Upper lobe of right lung (tissue), 1 donor: ENCODE measurements at places on chromosomes 11 and 22. TPM values are rescaled to one million over a fixed set of nuclear protein-coding genes. Genes with fewer than 3 reads are reported as not detected.

The NRXN2 gene
- 0.72 TPM for total RNA-seq

The PATE4 gene
- not detected for total RNA-seq

The TEX54 gene
- not detected for total RNA-seq

The KCNK4 gene
- total RNA-seq: not detected

The DGCR6 gene
- 3.1 TPM for total RNA-seq

The MRGPRE gene
- not detected for total RNA-seq

GRCh38 chr11:71977743-71978418 is 20.8 kb upstream of the IL18BP start:
- no peak overlapping the region for H3K4me3 ChIP-seq
- no peaks in the 10 kb centered on the region for H3K4me1 ChIP-seq
- H3K27ac ChIP-seq: no peak overlapping the region
- H3K27me3 ChIP-seq: no peaks in the 10 kb centered on the region
- DNase-seq: no peak

DNA sequence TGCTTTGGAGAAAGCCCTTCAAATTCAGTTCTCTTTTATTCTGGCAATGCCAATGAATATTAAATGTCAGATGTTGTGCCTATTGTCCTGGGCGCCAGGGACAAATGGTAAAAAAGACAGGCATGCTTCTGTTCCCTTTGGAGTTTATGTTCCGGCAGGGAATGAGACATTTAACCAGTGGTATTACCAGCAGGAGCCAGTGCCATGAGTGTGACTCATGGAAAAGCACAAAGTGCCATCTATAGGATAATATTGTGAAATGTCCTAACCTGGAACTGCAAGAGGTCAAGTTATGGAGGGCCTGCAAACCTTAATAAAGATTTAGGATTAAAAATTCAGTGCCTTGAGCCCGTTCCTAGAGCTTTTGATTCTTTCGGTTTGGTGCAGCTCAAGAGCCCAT is 39.5 kb downstream of the REXO2 start:
- H3K4me1 ChIP-seq: no peaks in the 10 kb centered on the region
- H3K27me3 ChIP-seq: no peaks in the 10 kb centered on the region
- H3K27ac ChIP-seq: no peak overlapping the region
- no peak overlapping the region for H3K4me3 ChIP-seq
- DNase-seq: no peak
- no peaks in the 10 kb centered on the region for H3K36me3 ChIP-seq

- H3K27me3 ChIP-seq: no peaks in the 10 kb centered on the region
- no peaks in the 10 kb centered on the region for H3K36me3 ChIP-seq
- DNase-seq: no peak
- no peak overlapping the region for H3K4me3 ChIP-seq
- no peaks in the 10 kb centered on the region for H3K4me1 ChIP-seq
Observed at GRCh38 chr11:66700742-66701141, 23.1 kb upstream of the RBM4B start.

- H3K27ac ChIP-seq: no peak overlapping the region
- no peaks in the 10 kb centered on the region for H3K4me1 ChIP-seq
- peaks cover 6% of the 10 kb centered on the region for H3K36me3 ChIP-seq
Observed at GRCh38 chr11:4066910-4067309, 27.7 kb upstream of the RRM1 start.

GRCh38 chr11:10385696-10386095 is 69.4 kb upstream of the AMPD3 start:
- peak overlapping the region; percentile 77 for H3K27ac ChIP-seq
- no peaks in the 10 kb centered on the region for H3K36me3 ChIP-seq
- H3K4me3 ChIP-seq: no peak overlapping the region
- H3K4me1 ChIP-seq: peaks cover 11% of the 10 kb centered on the region
- H3K27me3 ChIP-seq: no peaks in the 10 kb centered on the region
- no peak for DNase-seq

GRCh38 chr11:541433-541885 is 4.1 kb downstream of the LRRC56 start:
- no peaks in the 10 kb centered on the region for H3K36me3 ChIP-seq
- no peaks in the 10 kb centered on the region for H3K27me3 ChIP-seq
- H3K4me1 ChIP-seq: peaks cover 14% of the 10 kb centered on the region
- H3K27ac ChIP-seq: no peak overlapping the region
- peak; percentile 63 for DNase-seq

DNA sequence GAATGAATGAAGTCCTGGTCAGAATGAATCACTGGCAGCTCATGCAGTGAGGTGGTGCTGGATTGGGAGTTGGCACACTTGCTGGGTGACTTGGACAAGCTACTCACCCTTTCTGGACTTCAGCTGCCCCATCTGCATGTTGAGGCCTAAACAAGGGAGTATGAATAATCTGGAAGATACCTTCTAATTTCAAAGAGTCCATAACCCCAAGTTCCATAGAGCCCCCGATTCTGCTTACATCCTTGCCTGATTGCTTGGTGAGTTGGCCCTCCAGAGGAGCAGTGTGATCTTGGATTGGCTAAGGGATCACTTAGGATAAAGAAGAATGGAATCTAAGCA is 18.3 kb upstream of the ACCSL start:
- H3K36me3 ChIP-seq: no peaks in the 10 kb centered on the region
- no peak overlapping the region for H3K27ac ChIP-seq
- peaks cover 21% of the 10 kb centered on the region for H3K4me1 ChIP-seq
- no peak overlapping the region for H3K4me3 ChIP-seq

DNA sequence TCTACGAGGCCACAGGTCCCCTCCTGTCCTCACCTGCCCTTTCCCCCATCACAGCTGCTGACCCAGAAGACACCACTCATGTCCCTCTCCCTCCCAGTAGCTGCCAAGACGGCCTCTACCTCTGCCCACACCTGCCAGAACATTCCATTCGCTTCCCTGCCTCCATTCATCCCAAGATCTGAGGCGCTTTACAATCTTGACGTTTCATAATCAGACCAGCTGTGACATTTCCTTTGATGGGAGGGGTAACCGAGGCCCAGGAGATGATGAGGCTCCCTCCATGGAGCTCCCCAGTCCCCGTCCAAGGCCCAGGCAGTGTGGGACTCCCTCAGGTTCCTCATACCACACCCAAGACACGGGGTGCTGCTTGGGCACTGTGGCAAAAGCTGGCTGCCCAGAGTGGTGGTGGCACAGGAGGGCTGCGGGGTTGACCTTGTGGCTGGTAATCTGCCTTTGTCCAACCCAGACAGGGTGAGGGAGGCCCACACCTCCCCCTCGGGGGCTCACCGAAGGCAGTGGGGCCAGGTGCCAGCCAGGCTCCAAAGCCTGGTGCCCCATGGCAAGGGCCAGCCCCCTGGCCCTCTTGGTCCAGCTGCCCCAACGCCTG is 17.3 kb downstream of the PHLDA2 start:
- H3K4me1 ChIP-seq: peaks cover 4% of the 10 kb centered on the region
- H3K27me3 ChIP-seq: no peaks in the 10 kb centered on the region
- H3K36me3 ChIP-seq: no peaks in the 10 kb centered on the region
- H3K4me3 ChIP-seq: no peak overlapping the region

DNA sequence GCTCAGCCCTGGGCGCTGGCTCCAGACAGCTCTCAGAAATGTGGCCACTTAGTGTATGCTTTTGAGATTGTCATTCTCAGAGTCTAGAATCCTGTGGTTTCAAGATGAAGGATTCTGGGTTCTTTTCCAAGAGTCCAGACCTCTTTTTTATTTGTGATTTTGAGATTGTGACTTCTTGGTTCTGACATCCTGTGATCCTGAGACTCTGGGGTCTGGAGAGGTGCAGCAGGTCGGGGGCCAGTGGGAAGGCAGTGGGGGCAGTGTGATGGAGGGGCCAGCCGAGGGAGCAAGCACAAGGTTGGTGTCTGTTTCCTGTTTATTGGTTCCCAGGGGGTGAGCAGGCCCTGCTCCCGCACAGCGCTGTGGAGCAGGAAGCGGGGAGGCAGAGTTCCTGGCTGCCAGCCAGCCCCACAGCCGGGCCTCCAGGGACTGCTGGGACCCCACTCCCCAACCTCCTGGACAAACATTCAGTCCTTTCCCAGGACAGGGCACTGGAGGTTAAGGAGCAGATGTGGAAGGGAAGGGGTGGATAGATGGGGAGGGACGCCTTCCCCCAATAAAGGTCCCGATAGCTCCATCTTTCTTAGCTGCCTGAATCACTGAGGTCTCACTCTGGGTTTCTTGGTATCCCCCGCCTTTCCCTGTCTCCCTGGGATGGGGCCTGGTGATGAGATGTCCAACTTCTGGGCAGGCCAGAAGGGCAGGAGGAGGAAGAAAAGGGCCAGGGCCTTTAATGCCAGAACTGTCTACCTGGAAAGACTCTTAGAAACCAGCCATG is 13.7 kb downstream of the ARHGEF17 start:
- H3K36me3 ChIP-seq: no peaks in the 10 kb centered on the region
- H3K27ac ChIP-seq: peak overlapping the region; percentile 63
- H3K4me1 ChIP-seq: peaks cover 88% of the 10 kb centered on the region

GRCh38 chr22:24401931-24402367 is 25.4 kb upstream of the ADORA2A start:
- peaks cover 17% of the 10 kb centered on the region for H3K36me3 ChIP-seq
- H3K4me3 ChIP-seq: no peak overlapping the region
- H3K27me3 ChIP-seq: no peaks in the 10 kb centered on the region
- DNase-seq: no peak
- peak overlapping the region; percentile 60 for H3K27ac ChIP-seq

DNA sequence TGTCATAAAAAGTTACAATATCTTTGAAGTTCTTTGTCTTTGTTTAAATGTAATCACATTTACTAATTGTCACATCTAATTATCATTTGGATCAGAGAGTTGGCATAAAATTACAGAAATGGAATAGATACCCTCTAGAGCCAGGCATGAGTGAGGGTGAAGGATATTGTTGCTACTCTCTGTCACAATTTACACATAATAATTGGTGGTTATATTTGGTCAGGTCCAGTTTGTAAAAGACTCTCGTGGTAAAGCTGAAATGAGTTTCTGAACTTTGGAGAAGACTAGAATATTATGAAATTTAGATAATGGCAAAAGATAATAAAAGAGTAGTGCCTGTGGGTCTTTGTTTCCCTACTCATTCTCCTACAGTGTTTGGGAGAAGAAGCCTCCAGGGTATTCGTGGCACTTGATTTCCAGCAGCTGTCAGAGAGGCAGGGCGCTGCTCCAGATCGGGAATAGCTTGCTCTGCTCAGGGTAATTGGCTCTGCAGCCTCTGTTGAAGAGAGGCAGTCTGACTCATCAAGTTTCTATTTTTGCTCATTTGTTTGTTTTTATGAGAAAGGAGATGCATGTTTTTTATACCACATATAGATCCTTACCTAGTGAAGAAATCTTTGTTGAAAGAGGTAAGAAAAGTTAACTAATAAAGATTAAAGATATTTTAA is 349.9 kb downstream of the CNTN5 start:
- H3K27ac ChIP-seq: no peak overlapping the region
- H3K27me3 ChIP-seq: no peaks in the 10 kb centered on the region
- no peaks in the 10 kb centered on the region for H3K36me3 ChIP-seq
- H3K4me3 ChIP-seq: no peak overlapping the region
- DNase-seq: no peak
- H3K4me1 ChIP-seq: no peaks in the 10 kb centered on the region

GRCh38 chr11:105164208-105164607 is 24.6 kb upstream of the CARD18 start:
- H3K4me1 ChIP-seq: no peaks in the 10 kb centered on the region
- H3K27me3 ChIP-seq: no peaks in the 10 kb centered on the region
- DNase-seq: no peak
- H3K27ac ChIP-seq: no peak overlapping the region
- no peaks in the 10 kb centered on the region for H3K36me3 ChIP-seq

- DNase-seq: no peak
- H3K27ac ChIP-seq: no peak overlapping the region
- H3K27me3 ChIP-seq: no peaks in the 10 kb centered on the region
- H3K4me3 ChIP-seq: no peak overlapping the region
- no peaks in the 10 kb centered on the region for H3K36me3 ChIP-seq
- peaks cover 13% of the 10 kb centered on the region for H3K4me1 ChIP-seq
Observed at GRCh38 chr11:113317339-113317738, 3.0 kb downstream of the TTC12 start.

DNA sequence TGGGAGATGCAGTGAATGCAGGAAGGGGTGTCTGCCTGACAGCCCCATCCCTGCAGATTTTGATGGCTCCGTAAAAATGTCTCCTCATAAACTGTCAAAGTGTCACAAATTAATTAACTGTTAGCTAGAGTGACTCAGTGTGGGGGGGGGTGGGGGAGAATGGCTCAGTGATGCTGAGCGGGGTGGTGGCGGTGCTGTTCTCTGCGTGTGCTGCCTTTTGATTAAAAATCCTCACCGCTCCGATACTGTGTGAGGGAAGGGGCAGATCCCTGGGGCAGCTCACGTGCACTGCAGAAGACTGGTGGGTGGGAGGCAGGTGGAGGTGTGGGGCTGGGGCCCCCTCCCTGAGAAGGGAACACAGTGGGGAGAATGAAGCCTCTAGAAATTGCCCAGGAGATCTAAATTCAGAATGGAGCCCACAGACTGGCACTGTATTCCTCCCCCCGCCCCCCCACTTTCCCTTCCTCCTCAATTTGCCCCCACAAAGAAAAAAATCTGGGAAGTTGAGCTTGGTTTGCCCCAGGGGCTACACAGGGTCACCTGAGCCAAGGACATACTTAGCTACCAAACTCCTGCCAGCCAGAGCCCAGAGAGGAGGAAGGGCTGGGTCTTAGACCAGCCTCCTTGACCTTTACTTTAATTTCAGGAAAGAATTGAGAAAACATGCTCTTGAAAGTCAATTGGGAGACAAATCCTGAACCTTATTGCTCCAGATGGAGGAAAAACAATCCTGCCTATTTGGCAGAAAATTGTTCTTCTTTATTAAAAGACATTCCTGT is 39.8 kb downstream of the DRD2 start:
- no peak for DNase-seq
- H3K27ac ChIP-seq: no peak overlapping the region
- H3K4me1 ChIP-seq: no peaks in the 10 kb centered on the region
- no peak overlapping the region for H3K4me3 ChIP-seq
- H3K36me3 ChIP-seq: no peaks in the 10 kb centered on the region

DNA sequence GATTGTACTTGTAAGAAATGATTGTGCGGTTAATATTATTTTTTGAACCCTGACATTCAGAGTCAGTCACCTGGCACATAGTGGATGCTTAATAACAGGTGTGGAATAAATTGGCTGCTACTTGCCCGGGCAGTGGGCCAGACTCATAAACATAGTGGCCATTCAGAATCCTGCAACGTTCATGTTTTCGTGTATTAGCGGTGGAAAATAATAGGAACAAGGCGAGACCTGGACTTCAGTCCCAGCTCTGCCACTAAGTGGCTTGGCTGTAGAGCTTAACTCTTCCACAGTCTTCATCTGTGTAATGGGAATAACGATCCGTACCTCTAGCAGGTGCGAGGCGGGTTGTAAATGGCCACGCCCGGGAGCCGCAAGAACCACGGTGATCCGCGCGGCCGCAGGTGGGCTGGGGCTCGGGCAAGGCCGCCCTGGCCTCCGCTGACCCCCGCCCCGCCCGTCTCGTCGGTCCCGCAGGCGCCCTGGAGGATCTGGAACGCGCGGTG is 761 bp upstream of the TMEM25 start:
- H3K36me3 ChIP-seq: no peaks in the 10 kb centered on the region
- peak; percentile 72 for DNase-seq
- peak overlapping the region; percentile 70 for H3K27ac ChIP-seq
- no peaks in the 10 kb centered on the region for H3K27me3 ChIP-seq

GRCh38 chr11:2818021-2818420 is 67.6 kb downstream of the CDKN1C start:
- no peak overlapping the region for H3K4me3 ChIP-seq
- no peaks in the 10 kb centered on the region for H3K36me3 ChIP-seq
- peaks cover 5% of the 10 kb centered on the region for H3K4me1 ChIP-seq
- H3K27ac ChIP-seq: no peak overlapping the region
- DNase-seq: peak; percentile 50

- H3K4me3 ChIP-seq: no peak overlapping the region
- no peaks in the 10 kb centered on the region for H3K27me3 ChIP-seq
- DNase-seq: no peak
- H3K36me3 ChIP-seq: no peaks in the 10 kb centered on the region
Observed at GRCh38 chr11:35298369-35298768, 121.0 kb downstream of the SLC1A2 start.

GRCh38 chr11:93958991-93959390 is 62.2 kb upstream of the HEPHL1 start:
- no peaks in the 10 kb centered on the region for H3K27me3 ChIP-seq
- DNase-seq: no peak
- H3K4me3 ChIP-seq: no peak overlapping the region
- no peaks in the 10 kb centered on the region for H3K36me3 ChIP-seq
